AML-193 (cell line): ENCODE measurements at places on chromosomes 2 and 18.

DNA sequence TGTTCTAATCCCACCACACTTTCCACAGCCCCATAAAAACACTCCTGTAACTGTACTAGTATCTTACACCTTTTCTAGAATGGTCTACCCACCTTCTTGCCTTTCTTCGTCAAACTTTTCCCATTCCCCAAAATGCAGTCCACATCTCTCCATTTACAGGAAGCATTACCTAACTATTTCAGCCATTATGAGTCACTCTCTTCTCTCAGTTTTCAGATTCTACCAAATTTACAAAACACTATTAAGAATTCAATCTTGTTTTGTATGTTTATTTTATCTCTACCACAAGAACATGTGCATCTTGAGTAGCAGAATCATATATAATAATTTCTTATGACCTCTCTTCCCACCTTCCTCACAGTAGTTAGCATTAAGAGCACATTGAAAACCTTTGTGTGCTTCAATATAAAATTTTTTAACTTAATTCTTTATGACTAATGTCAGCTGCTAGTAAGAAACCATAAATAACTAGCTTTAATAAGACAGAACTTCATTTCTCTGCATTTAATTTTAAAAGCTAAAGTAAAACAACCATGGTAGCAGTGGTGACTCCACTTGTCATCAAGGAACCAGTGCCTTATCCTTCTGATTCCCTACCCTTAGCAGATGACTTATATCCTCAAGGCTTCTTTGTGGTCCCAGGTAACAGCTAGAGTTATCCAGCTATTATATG is 56.6 kb upstream of the MAP2 start:
- no peak for DNase-seq

GRCh38 chr2:222884114-222884771 is 23.4 kb downstream of the ACSL3 start:
- no peak for DNase-seq

- DNase-seq = no peak
Observed at GRCh38 chr18:22606563-22607283, 189.0 kb upstream of the CTAGE1 start.

DNA sequence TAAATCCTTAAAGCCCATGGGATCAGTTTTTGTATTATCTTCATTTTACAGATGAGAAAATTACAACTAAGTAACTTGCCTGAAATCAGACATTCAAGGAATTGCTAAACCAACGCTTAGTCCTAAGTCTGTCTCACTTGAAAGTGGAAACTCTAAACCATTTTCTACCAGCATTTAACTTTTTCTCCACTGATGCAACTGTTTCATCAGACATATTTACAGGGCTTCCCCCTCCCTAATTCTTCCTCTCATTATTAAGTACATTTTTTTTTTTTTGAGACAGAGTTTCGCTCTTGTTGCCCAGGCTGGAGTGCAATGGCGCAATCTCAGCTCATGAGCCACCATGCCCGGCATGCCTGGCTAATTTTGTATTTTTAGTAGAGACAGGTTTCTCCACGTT is 88.6 kb downstream of the ACVR1C start:
- DNase-seq = no peak

DNA sequence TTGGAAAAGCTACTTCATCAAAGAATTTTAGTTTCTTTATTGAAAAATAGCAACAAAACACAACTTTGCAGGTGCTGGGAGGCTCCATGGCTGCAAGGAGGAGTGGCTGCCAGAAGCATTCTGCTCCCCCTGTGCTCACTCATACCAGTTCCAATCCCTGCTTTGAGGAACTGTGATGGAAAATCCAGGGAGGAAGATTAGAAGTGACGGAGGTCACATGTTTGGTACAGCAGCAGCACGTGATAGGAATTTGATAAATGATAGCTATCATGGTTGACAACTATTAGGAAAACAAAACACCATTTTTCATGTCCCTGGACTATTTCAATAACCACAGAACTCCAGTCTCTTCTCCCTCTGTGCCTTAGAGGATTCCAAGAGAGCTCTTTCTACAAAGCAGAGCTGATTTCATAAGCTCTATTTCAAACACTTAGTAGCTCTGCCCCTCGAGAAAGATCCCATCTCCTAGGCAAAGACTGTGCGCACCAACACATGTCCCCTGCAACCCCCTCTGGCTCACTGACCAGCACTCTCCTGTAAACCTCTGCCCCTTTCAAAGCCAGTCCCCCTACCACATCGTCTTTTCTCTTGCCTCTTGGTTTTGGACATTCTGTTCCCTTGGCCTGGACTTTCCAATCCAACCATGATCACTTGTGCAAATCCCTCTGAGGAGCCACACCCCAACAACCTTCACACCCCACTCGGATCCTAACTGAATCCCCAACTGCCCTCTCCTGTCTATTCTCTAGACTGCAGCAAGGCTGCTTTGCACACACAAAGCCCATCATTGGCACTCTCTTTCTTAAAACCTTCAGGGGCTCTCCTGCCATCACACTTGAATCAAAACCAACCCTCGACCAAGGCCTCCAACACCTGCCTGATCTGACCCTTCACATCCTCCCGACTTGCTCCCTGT is 352.4 kb upstream of the PKDCC start:
- no peak for DNase-seq

GRCh38 chr2:185050804-185051203 is 452.5 kb downstream of the ZNF804A start:
- DNase-seq = no peak

GRCh38 chr2:23055251-23055650 is 329.7 kb upstream of the KLHL29 start:
- DNase-seq = no peak

DNA sequence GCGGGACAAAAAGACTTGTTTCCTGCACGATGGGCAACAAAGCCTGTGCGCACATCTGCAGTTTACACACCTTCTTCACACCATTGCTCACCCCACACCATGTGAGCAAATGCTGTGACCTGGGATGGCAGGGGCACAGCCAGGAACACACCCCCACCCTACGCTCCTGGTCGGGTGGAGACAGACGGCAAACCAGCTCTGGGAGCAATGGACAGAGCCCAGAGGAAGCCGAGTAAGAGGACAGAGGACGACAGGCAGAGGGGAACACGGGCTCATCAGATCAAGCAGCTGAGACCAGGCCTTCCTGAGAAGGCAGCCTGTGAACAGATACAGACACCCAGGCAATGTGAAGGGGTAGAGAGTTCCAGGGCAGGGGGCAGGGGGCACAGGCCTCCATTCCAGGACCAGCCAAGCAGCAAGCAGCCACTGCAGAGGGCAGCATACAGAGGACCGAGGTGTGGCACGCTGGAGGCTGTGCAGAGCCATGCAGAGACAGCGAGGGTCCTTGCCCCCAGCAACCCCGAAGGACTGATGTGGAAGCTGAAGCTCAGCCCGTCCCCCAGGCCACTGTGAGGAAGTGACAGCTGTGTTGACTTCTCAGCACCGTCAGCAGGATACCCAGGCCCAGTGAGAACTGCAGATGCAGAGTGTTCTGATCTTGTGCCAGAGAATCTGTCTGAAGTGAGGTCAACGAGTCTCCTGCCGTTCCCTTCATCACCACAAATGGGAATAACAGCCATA is 46.2 kb downstream of the PARD6G start:
- DNase-seq = no peak
